Stimulated activated CD8-positive, alpha-beta memory T cell treated with anti-CD3 and anti-CD28 coated beads, Interleukin-2, amount 100 ng/mL, for 1 hour (primary cell): ENCODE measurements at places on chromosomes 7 and 10.

DNA sequence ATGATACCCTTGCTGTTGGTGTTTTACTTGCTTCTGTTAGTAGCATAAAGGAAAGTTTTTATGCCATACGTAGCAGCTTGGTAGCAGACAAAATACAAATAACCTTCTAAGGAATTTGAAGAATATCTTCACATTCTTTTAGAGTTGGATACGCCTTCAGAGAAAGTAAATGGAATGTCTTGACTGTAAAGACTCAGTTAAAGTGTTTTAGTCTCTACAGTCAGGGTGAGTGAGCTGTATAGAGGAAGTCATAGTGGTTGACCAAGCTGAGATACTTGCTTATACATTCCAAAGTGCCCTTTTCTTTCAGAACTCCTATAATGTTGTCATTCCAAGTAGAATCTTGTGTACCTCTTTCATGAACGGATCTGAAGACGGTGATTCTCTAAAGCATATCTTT, 37.7 kb downstream of the RABGEF1 start:
- DNase-seq: no peak

GRCh38 chr10:91909117-91909677, at the start of gene FGFBP3:
FGFBP3 (minus strand) TSS chr10:91909486; CDS start chr10:91908969, 517 bp downstream.
- no peak for DNase-seq

- no peak for DNase-seq
Measured at GRCh38 chr10:74079028-74079935, 71.3 kb downstream of the AP3M1 start.

GRCh38 chr10:70729763-70730357, 55.3 kb downstream of the TBATA start:
- DNase-seq: no peak

- no peak for DNase-seq
Measured at GRCh38 chr7:127844165-127844564, 187.1 kb downstream of the LRRC4 start.

- no peak for DNase-seq
Measured at GRCh38 chr10:104638861-104639589, 2.1 kb upstream of the SORCS3 start.

DNA sequence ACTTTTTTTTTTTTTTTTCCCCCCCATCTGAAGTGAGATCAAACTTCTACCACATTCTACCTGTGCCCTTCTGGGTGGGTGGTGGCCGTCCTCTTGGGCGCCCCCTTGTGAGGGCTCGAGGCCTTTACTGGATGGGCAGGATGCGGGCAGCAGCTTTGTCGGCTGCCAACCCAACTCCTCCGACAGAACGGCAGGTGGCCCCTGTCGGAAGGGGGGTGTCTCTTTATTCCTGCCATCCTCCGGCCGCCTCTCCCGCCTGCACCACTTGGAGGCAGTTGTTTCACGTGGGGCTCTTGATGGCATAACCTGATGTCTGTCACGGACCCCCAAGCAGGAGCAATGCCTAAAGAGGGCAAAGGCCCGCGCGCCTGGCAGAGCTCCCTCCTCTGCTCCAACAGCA, 31.0 kb downstream of the AMZ1 start:
- DNase-seq: peak; percentile 34

DNA sequence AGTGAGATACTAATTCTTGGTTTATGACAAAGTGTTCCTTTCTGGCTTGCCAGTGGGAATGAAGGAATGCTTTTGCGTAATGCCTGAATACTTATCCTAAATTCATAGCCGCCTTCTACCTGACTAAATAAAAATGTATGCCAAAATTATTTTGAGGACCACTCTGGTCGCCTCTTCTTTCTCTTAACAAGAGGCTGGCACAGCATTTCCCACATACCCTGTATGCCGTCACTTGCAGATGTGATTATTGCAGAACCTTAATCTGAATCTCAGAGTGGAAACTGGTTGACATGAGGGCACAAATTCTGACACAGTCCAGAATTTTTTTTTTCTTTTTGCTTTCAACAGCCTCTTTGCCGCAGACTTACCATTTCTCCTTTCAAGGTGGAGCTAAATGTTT, 124.6 kb upstream of the GLCCI1 start:
- no peak for DNase-seq

GRCh38 chr10:1650542-1651269, 86.6 kb downstream of the ADARB2 start:
- no peak for DNase-seq

DNA sequence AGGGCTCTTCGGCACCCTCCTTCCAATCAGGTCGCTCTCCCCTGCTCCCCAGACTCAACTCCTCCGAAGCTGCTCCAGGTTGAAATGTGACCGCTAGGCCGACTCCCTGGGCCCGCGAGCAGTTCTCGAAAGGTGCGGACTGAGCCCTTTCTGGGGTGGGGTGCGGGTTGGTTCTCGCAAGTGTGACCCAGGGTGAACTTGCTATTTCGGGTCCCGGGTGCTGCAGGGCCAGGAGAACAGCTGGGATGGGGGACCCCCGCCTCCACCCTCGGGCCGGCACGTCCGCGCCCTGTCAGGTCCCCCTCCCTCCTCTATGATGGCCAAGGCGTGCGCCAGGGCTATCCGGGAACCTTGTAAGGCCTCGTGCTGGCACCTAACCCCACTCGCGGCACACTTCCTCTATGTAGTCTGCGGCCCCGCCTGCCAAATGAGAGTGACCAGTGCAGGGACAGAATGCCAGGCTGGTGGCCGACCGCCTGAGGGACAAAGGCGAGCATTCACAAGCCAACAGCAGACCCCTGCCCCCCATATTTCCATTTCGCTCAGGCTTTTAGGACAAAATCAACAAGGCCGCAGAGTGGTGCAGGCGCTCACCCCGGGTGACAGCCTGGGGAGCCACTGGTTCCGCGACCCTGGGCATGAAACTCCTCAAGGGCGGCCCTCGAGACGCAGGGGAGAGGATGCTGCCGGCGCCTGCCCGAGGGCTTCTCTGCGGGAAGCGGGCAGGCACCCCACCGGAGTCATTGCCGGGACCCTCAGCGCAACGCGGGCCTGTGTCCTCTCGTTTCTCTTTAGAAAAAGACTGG, 13.7 kb upstream of the HOXA13 start:
- no peak for DNase-seq

GRCh38 chr7:112009081-112009480, 197.1 kb downstream of the DOCK4 start:
- no peak for DNase-seq

DNA sequence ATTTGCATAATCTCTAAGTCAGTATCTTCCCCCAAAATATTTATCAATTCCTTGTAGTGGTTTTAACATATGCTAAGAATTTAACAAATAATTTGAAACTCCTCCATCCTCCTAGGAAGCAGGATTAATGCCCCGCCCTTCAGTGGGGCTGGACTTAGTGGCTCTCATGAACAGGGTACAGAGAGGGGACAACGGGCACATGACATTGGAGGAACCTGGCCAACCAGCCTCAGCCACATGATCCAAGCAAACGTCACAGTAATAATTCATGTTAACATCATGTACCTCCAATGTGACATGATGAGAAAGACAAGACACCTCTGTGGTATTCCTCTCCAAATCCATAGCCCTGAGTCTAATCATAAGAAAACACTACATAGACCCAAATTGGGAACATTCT, 50.5 kb downstream of the NUDCD3 start:
- DNase-seq: no peak

GRCh38 chr10:73956476-73957359, 41.2 kb upstream of the VCL start:
- no peak for DNase-seq

DNA sequence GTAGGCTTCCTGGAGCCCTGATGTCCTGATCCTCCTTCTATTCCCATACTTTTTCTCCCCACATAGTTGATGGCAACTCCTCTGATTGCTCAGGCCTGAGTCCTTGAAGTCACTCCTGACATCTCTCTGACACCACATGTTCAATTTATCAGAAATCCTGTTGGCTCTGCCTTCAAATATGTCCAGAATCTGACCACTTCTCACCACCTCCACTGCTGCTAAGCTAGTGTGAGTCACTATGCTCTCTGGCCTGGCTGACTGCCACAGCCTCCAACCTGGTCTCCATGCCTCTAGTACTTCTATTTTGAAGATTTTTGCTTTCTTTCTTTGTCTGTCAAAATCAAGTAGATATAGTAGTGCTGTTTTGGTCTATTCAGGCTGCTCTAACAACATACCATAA, 53.0 kb downstream of the TMEM229A start:
- no peak for DNase-seq

DNA sequence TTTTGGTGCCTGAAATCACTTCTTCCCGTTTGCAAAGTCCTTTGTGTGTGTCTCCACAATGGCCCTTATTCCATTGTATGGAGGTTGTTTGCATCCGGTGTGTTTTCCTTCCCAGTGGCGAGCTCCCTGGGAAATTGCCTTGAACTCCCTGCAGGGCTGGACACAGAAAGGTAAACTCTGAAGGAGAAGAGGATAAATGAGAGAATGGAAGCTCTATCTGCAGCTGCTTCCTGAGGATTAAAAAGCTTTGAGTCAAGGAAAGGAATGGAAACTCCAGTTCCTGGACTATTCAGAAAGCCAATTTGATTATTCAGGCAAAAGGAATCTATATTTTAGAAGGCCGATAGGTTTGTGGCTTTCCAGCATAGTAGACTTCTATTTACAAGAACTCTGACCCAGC, 4.4 kb upstream of the GRK5 start:
- DNase-seq: no peak

- no peak for DNase-seq
Measured at GRCh38 chr10:3427347-3427746, 254.8 kb upstream of the PITRM1 start.
